IPS DF 6.9 (cell line): ENCODE measurements at places on chromosomes 2 and 18.

- DNase-seq = no peak
Observed at GRCh38 chr18:51543658-51544155, 346.2 kb upstream of the MEX3C start.

- DNase-seq = no peak
Observed at GRCh38 chr18:56541793-56542192, 96.6 kb downstream of the TXNL1 start.

GRCh38 chr2:168323529-168324021 lies 76.2 kb upstream of the STK39 start:
- DNase-seq = no peak

DNA sequence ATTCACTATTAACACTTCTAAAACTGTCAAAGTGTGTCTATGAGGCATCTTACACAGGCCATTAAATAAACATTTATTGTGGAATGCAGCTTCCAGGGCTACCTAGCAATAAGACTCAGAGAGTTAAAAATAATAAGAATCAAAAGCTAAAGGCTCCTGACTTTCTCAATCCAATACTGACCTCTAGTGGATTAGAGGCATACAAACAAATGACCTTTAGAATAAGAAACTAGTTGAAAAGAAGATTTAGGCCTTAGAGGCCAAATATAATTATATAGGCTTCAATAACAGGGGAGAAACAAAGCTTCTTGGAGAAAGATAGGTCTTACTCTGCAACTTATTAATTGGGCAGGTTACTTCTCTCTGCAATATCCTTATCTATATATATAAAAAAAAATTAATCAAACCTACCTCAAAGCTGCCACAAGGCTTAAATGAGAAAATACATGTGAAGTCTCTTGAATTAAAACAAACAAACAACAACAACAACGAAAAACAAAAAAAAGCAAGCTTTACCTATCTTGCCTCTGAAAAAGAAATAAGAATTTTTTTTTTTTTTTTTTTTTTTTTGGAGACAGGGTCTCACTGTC lies 246.1 kb downstream of the EXOC6B start:
- no peak for DNase-seq

DNA sequence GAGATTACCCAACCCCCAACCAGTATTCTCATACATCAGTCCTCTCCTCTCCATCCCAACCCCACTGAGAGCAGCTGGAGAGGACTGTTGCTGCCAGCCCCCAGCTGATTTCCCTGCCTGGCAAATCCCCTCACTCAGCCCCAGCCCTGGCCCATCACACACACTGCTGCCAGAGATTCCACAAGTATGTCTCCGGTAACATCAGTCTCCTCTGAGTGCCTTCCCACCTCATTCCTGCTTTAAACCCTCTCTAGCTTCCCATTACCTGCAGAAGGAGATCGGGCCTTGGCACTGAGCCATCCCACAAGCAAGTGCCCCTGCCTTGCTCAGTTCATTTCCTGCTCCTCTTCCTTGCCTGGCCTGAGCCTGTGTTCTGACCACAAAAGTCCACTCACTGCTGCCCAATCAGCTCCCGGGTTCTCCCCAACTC lies 50.6 kb upstream of the ZFP36L2 start:
- no peak for DNase-seq

DNA sequence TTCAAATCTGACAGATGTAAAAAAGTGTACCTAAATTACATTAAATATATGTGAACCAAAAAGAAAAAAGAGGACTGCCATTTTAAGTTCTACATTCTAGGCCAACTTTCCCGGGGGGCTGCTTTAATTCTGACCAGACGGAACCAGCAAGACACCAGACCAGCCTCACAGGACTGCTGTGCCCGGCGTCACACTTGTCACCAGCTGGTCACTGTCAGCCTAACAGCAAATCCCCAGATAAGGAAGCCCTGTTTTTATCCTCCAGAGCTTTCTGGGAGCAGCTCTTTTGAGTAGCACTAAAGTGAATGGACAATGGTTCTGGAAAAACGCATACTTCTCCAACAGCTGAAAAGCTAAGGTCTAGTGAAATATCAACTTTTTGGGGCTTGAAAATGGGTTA lies 35.6 kb downstream of the CYB5A start:
- DNase-seq = no peak

DNA sequence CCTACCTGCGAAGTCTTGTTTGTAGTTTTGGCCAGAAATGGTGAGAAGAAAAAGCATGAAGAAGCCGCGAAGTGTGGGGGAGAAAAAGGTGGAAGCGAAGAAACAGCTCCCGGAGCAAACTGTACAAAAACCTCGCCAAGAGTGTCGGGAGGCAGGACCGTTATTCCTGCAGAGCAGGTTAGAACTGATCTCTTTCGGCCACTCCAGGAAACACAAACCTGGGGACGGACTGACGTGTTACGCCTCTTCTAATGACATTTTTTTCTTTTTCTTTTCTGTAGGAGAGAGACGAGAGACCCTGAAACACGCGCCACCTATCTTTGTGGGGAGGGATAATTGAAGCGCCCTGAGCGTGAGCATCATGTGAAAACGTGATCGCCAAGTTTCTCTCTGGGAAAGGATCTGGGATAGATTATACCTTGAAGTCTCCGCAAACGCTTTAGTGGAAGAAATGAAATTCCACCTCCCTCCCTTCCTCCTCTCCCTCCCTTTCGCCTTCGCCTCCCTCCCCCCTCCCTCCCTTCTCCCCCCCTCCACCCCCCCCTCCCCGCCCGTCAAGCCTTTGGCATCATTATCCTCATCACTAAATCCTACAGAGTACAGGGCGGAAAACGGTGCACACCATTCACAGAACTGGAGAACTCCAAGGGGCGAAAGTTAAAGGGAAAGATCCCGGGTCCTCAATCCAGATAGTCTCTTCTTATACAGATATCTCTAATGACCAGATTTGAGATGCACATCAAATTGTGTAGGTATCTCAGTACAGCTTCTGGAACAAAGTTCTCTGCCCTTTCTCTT lies at the start of gene ZEB2:
Gene ZEB2, minus strand, starts transcription at position 186 of the 798 bp plus-strand sequence. CDS start 2,769 bp downstream, outside the sequence.
- no peak for DNase-seq

DNA sequence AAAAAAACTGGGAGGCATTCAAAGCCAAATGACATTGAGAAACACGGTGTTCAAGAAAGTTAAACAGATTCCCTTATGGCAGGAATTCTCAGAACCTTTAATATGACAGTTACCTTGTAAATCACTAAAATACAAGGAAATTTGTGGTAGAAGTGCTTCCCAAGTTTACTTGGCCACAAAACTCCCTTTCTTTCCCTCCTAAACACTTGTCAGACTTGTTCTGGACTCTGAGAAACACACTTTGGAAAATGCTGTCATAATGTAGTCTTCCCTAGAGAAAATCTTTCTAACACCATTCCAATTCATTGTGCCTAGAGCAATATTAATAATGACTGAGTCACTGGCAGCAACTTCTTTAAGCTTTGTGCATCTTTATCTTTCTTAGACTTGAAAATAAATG lies 140.4 kb downstream of the ANKRD44 start:
- no peak for DNase-seq

- no peak for DNase-seq
Observed at GRCh38 chr18:58787536-58788149, 77.0 kb upstream of the ZNF532 start.

DNA sequence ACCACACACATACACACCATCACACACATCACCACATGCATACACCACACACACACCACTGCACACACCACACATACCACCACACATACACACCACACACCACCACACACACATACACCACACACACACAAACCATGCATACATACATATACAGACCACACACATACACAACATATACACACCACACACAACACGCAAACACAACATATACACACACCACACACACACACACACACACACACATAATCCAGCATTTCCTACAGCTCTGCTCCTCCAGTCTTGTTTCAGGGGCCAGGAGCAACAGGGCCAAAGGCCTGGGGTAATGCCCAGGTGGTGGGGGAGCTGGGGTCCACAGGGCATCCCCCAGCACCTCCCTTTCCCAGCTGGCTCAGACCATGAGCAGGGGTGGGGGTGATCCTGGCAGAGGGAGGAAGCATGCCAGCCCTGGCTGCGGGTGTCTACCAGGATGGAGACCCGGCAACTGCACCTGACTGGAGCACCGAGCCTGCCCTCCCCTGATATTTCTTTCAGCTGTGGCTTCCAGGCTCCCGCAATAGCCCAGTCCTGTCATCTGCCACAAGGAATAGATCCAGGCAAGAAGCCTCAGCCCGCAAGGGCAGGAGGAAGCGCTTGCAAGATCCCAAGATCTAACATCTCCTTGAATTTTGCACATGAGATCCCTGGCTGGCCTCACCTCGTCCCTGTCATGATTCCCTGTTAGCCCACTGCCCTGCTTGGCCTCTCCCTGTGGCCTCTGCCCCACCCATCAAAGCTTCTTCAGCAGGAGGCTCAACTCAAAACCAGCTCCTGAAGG lies 196.9 kb downstream of the TNS1 start:
- DNase-seq = no peak

DNA sequence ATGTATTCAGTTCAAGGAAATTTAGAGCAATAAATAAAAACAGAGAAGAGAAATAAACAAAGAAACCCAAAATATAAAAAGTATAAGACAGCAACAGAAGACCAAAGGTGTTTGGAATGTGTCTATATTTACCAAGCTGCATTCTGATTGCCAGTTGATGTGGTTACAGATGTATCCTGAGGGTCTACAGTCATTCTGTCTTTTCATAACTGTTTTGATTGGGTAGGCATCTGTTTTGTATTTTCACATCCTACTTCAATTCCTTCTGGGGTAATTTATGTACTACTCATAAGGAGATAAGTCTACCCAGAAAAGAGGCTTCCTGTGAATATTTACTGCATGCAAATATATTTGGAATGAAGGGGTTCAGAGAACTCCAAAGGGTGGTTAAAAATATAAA lies 596.8 kb upstream of the GCFC2 start:
- no peak for DNase-seq

DNA sequence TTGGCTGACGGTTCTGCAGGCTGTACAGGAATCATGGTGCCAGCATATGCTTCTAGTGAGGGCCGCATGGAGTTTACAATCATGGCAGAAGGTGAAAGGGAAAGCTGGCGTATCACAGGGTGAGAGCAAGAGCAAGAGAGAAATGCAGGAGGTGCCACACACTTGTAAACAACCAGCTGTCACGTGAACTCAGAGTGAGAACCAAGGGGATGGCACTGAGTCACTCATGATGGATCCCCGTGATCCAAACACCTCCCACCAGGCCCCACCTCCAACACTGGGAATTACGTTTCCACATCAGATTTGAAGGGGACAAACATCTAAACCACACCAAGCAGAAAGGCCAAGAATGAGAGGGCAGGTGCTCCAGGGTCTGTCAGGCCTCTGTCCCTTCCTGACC lies 185.0 kb upstream of the PID1 start:
- DNase-seq = no peak

GRCh38 chr2:173961346-173961705 lies 3.8 kb downstream of the SP3 start:
- DNase-seq = no peak

DNA sequence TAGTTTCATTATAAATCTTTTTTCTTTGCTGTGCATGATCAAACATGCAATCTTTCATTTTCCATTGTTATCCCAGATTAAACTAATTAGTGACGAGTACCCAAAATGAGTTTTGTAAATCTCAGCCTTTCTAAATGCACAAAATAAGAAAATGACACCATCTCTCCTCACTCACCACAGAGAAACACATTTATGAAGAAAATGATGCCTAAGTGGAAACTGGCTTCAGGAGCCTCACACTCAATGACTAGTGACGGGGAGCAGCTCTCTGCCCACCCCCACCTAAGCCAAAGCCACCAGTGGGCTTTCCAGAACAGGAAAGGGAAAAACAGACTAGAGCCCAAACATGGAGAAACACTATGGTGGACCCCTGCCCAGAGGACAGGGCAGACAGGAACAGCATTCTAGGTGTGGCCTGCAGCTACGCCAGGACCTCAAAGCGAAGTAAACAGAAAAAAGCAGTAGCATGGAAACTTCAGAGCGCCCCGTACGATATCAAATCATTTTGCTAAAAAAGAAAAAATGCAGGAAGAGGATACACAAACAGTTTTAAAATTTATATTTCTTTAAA lies 113.5 kb downstream of the RBMS1 start:
- no peak for DNase-seq

DNA sequence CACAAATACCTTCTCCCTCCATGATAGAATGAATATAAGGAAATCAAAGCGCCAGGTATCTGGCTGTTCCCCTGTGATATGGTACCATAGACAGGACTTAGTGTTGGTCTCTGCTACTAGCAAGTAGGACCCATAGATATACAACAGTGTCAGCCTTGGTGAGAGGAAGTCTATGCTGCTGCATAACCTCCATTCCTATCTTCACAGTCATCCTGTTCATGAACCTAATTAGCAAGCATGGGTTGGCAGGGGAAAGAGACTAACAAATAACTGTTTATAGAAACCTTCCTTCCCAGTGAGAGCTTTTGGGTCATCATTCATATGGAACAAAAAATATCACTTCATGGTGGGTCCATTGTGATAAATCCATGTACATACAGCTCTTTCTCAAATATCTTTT lies 188.9 kb upstream of the FAM98A start:
- no peak for DNase-seq

DNA sequence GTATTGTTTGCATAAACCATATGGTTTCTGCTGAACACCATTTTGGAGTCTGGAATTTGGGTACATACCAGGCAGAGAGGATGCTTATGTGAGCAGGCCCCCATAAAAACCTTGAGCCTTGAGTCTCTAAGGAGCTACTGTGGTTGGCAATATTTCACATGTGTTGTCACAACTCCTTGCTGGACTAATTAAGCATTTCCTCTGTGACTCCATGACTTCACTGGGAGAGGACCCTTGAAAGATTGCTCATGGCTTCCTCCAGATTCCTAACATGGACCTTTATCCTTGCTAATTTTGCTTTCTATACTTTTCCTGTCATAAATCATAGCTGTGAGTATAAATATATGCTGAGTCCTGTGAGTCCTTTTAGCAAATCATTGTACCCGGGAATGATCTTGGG lies 7.6 kb upstream of the COQ10B start:
- no peak for DNase-seq

DNA sequence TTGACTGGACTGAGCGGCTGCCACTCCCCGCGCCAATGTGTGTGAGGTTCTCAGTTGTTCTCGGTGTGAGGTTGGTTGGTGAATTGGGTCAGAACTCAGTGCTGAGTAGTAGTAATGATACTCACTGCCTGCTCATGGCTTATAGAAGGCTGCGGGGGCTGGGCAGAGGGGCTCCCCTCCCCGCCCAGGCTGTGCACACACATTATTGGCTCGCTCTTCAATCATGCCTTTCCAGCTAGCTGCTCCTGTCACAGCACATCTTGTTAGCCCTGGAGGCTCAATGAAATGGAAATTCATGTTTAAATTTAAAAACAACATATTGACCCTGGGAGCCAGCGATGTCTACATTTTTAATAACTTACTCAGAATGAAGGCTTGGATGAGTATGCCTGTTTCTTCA lies 152.8 kb downstream of the CELF4 start:
- no peak for DNase-seq

- no peak for DNase-seq
Observed at GRCh38 chr2:218998414-218999002, 5.3 kb upstream of the CRYBA2 start.

GRCh38 chr18:27447451-27447881 lies 262.4 kb upstream of the CHST9 start:
- no peak for DNase-seq

DNA sequence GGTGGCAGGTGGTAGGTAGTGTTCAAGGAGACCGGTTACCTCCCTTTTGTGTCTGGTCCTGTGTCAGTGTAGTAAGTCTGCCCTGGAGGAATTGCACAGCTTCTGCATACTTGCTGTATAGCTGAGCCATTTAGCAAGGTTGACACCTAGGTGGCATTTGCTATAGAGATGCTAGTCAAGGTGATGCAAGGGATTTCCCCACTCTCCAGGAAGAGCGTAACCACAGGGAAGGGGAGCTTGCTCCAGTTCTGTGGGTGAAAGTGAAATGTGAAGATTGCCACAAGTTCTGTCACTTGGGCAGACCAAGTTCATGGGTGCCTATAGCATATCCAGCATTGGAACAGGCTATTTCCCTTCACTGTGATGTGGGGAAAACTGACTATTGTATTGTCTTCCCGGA lies 28.1 kb downstream of the NAT8 start:
- DNase-seq = no peak
